ENCODE measurements at places on chromosomes 2 and 18.

DNA sequence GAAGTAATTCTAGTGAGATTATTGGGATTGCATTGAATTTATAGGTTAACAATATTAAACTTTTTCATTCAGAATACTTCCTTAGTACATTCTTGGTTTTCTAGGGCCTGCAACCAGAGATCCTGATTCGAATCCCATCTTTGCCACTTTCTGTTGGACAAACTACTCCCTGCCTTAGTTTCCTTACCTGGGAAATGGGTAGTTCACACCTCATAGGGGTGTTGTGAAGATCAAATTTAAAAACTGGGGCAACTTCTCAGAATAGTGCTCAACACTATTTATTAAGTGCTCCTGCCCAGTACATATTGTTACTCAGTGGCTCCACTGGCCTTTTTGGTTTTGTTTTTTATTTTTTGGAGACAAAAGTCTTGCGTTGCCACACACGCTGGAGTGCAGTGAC is 43.5 kb downstream of the SMCHD1 start:
- no peak for DNase-seq

GRCh38 chr18:59650266-59650820 is 46.9 kb downstream of the CCBE1 start:
- no peak for DNase-seq

DNA sequence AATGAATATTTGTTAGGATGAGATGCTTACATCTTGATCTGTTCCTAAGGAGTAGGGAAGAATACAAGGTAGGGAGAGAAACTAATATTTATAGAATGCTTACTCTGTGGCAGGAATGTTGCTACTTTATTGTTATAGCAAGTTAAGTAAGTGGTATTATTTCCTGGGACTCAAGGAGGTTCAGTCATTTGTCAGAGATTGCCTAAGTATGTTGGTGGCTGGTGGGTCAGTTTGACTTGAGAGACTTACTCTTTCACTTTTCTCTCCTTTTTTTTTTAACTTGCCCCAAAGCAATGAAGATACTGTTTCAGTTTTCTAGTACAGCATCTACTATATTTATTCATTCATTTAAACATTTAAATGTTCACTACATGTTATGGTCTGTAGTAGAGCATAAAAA is 209.2 kb upstream of the STON1 start:
- no peak for DNase-seq

DNA sequence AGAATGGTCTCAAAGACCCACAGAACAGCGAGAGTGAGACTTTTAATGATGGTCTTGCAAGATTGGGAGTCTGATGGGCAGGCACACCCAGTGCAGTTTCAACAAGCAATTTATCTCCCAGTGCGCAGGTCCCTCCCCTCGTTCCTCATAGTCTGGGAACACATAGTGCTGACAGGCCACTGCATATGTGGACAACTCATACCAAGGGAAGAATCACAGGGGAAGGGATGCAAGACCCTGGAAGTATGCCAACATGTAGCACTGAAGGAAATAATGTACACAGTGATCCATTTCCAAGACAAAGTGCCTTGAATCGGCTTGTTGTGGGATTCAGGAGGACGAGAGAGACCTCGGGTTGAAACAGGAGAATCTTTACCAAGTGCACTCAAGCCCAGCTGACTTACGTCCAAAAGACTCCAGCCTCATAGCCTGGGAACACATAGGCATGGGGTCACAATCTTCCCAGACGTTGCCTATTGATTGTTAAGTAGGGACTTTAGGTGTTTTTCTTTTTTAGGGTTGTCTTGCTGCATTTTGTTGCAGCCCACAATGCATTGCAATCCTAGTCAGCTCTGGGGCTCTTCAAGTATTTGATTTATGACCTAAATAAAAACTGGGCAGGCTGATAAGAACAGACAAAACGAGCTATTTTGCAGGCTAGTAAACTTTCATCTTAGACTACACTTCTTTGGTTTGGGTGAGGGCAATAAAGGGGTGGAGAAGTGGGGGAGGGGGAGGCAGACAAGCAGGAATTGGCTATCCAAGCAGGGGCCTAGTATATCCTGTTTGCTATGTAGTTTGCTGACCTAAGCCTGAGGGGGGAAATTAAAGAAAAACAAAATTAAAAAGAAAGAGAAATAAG is 24.7 kb upstream of the SERPINB5 start:
- no peak for DNase-seq

DNA sequence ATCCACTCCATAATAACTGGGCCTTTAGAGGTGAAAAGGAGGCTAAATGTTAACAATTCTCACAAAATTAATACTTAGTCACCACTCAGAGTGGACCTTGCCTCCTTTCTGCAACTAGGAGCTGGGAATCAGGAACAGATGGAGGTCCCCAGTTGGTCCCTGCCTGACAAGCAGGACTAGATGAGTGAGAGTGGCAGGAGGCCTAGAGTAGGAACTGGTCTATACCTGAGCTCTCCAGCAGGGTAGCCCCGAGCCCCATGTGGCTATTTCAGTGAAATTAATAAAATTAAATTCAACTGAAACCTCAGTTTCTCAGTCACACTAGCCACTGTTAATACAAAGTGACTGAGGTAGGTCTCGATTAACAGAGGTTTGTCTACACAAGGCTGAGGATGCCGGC is 150.5 kb downstream of the MYO5B start:
- DNase-seq: no peak

DNA sequence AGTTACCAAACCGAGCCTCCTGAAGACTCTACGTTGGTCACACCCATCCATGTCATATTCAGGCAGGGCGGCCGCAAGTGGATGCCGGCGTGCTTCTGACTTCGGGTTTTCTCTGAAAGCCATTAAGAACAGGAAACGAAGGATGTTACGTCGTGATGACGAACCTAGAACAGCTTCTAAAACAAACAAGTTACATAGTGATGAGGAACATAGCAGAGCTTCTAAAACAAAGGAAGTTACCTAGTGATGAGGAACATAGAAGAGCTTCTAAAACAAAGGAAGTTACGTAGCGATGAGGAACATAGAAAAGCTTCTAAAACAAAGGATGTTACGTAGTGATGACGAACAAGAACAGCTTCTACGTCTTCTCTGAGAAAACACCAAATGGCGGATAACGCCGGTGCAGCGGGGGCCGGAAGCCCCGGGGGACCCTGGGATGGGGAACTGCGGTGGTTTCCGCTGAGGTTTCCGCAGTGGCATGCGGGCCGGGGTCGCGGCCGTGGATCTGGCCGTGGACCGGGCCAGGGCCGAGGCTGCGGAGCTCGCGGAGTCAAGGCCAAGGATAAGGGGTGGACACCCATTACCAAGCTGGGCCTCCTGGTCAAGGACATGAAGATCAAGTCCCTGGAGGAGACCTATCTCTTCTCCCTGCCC is 141.1 kb downstream of the SOCS6 start:
- DNase-seq: no peak

DNA sequence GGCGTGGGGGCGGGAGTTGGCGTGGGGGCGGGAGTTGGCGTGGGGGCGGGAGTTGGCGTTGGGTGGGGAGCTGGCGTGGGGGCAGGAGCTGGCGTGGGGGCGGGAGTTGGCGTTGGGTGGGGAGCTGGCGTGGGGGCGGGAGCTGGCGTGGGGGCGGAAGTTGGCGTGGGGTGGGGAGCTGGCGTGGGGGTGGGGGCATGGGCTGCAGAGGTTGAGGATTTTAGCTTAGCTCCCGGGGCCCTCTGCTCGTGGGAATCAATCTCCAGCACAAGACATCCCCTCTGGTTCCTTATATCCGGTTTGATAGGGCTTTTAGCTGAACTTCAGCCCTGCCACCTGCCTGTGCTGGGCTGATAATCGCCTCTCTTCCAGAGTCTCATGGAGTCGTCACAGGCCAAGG is 177.0 kb downstream of the LDLRAD4 start:
- DNase-seq: no peak

DNA sequence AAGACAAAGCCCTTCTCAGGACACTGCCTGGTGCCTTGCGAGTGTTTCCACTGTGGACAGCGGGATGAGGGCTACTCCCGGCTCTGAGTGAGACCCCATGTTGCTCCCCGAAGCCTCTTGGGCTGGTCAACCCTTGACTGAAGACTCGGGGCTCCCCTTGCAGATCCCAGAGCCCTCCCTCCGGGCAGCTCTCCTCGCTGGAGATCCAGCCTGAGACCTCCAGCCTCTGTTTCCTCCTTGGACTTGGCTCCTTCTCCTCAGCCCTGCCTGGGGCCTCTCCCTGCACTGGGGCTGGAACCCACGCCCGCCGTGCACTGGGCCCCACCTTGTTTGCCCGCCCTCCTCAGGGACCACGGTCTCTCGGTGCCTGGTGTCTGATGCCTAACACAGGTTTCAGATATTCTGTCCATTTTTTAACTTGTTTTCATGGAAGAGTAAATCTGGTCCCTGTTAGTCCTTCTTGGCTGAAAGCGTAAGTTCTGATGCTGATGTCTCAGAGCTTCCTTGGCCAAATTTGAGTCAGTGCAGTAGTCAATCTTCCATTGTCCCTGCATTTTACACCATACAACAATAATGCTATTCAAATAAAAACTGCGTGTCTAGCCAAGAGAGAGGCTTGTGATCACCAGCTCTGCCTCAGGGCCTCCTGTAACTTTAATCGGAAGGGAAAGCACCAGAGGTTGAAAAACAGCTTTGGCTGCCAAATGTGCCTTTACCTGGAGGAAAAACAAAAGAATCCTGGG is 139.3 kb upstream of the CTDP1 start:
- DNase-seq: no peak

DNA sequence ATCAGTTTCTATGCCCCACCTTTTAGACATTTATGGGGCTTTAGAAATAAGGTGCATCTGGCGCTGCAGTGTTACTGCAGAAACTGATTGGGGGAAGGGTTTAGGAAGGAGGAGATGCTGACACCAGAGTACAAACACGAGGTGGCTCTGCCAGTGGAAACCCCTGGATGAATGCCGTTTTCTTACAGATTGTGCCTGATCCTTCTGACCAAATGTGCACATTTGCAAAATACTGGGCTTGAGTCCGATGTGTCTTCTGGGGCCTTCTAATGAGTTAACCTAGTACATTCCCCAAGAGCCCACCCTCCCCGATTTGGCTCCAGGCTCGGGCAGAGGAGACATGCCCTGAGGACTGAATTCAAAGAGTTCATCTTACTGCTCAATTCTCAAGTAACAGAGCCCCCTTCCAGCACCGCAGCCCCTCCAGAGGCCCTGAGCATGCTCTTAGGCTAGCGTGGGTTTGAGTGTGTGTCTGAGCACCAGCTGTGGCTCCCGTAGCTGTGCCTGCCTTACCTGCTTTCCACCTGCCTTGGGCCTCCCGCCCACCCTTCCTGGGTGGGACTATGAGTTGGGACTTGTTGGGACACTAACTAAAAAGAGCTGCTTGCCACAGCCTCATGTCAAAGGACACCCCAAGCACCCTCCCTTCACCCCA is 116.7 kb upstream of the COPS8 start:
- no peak for DNase-seq

DNA sequence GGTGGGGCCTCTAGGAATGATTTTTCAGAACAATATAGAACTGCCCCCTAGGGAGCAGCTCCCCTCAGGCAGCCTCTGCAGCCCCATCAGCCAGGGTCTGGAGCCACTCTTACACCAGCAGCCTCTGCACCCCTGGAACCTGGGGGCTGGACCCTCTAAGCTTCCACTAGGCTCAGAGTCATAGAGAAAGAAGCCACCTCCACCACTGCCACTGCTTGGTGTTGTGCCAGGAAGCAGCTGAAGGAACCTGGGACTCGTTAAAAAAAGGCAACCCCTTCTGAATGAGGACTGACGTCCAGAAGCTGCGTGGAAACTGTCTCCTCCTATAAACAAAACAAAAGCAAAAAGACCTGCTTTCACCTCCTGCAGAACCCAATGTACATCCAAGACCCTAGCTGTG is 98.1 kb upstream of the HS6ST1 start:
- no peak for DNase-seq

- DNase-seq: no peak
These were observed 20.2 kb downstream of the PSTPIP2 start for GRCh38 chr18:46051731-46052461.

GRCh38 chr2:101124643-101125366 is 26.4 kb downstream of the TBC1D8 start:
- DNase-seq: no peak

- DNase-seq: no peak
These were observed 11.5 kb downstream of the CATIP start for GRCh38 chr2:218368150-218368528.

- no peak for DNase-seq
These were observed 387.0 kb upstream of the CDH19 start for GRCh38 chr18:66990909-66991308.

DNA sequence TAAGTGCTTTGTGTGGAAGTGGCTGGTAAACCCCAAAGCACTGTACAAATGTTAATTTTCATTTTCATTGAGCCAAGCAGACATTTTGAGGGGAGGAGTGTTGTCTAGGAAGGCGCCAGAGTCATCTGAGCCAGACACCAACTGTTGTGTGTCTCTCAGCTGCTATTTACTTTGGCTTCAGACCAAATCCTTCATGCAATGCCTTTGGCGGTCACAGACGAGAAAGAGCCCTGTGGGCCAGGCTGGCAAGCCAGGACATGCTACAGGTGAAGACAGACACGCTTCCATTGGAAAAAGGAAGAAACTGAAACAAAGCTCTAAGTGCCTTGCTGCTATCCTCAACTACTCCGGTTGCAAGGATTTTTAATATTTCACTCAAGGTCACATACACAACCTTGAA is 115.4 kb upstream of the CDC42EP3 start:
- DNase-seq: peak; percentile 6

DNA sequence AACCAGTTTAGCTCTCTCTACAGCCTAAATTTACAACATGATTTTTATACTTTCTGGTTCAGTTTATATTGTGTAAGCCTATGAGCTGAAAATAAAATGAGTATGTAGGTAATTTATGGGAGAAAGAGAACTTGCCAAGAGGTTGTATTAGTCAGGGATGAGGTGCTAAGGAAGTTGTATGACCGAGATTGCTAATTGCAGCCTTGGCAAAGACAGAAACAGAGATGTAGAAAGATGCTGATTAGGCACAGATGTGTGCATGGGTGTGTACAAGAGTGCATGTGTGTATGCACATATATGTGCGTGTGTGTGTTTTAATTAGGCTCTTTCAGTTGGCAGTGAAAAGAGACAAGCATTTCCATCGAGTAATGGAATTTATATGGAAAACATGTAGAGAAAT is 213.9 kb downstream of the FBXO15 start:
- no peak for DNase-seq

DNA sequence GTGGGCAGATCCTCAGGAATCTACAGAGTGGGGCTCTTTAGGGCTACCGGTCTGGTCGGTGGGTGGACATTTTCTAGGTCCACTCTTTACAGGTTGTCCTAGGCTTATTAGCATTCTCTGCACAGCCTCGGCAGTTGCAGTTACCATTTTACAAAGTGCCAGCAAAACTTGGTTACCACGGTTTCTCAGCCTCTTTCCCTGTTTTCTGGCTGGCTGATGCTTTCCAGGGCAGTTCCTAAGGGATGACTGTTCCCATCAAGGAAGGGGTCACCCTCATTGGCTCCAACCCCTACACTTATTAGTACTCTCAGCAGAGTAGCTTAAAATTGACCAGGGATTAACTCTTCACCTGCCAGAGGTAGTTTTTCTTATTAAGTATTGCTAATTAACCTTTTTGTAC is 2.0 kb upstream of the AQP4 start:
- DNase-seq: no peak

GRCh38 chr2:199163613-199164458 is 293.9 kb downstream of the SATB2 start:
- DNase-seq: no peak

GRCh38 chr2:99422599-99422998 is 67.2 kb downstream of the REV1 start:
- no peak for DNase-seq
